CD4-positive, alpha-beta T cell treated with Interleukin-17A for 1 hour (primary cell): ENCODE measurements at places on chromosomes 2 and 18.
A peak's percentile ranks its signal among the peaks of the same experiment; 100 is the strongest.

DNA sequence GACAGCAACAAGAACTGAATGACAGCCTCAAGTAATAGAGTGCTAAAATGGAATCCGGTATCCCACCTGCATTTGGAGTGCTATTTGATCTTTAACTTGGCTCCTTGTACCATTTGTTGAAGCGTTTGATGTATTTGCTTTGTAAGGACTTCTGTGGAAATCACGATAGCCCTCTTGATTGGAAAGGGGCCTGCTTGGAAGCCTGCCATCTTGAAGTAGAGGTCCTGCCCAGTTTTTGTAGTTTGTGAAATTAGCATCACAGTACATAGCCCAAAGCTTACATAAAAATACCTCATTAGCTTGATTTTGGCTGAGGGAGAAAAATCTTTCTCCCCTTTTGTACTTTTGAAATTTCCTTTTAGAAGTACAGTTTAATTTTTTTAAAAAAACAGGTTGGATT is 2.7 kb downstream of the CDCA7 start:
- no peak for DNase-seq

DNA sequence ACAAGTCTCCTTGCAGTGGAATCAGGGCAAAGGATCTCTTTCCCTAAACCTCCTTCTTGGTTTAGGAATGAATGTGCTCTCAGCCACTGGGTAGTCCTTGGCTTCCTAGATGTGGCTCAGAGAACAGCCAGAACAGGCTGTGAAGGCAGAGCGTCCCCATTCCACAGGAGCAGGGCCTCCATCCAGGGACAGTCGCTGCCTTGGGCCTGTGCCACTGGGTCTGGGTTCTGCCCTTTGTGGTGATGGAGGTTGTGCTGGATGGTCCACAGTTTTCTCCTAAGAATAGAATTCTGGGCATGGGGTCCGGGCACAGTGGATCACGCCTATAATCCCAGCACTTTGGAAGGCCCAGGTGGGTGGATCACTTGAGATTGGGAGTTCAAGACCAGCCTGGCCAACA is 516.5 kb upstream of the RAB6C start:
- no peak for DNase-seq

DNA sequence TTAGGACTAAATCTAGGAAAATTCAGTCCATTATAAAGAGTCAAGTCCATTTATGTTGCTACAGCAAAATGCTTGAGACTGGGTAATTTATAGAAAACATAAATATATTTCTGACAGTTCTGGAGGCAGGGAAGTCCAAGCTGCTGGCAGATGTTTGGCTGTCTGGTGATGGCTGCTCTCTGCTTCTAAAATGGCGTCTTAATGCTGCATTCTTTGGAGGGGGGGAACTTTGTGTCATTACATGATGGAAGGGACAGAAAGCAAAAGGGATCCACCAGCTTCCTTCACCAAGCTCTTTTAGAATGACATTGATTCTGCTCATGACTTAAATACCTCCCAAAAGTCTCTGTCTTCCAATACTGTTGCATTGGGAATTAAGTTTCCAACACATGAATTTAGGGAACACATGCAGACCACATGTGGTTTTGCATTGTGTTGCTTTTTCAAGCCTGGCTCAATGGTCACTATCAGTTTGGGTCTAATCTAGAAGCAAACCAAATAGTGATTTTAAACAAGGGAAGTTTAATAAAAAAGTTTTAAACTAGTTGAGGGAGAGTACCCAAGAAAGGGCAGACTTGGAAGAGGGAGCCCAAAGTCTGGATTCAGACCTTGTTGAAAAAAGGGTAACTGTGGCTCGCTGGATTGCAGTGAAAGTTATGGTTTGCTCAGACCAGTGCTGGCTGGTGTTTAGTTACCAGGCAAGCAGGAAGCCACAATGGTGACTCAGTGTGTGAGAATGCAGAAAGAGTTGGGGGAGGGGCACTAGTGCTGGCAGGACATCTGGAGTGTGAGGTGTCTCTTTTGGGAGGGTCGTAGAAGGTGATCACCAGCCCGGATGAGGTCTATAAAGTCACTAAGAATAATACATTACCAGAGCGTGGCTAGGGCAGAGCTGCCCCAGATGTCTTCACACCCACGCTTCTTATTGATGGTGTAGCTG is 30.8 kb downstream of the C18orf54 start:
- no peak for DNase-seq

- DNase-seq = no peak
These were observed 56.6 kb downstream of the RALBP1 start for GRCh38 chr18:9531791-9532410.

GRCh38 chr2:9103663-9104277 is 100.3 kb upstream of the MBOAT2 start:
- no peak for DNase-seq

DNA sequence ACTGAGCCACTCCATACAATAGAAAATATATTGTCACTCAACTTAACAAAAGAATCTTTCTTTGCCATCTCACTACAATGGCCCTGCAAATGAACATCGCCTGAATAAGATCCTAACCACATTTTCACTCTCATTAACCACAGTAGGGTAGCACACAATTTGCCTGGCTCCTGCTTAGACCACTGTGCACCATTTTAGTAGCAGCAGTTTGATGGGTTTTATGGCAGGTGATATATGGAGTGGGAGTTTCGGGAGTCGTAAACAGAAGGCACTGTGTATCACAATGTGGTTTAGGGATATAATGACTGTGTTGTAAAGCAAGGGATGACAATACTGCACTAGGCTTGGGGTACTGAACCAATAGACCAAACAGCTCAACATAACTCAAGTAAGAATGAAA is 617.4 kb downstream of the BCL11A start:
- DNase-seq = no peak

DNA sequence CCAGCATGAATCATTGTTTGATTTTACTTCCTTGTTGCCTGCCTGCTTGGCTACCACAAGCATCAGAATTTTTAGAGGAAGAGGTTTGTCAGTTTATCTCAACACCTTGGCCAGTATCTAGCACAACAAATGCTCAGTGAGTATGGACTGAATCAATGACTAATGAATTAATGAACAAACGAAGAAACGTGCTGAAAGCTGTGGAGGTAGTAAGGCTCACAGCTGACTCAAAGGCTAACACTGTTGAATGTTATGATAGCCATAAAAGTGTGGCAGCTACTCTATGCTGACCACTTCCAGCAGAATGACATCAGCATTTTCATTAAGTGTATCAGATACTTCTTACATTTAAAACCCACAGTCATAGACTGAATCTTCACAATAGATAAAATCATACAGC is 543.4 kb downstream of the IRS1 start:
- no peak for DNase-seq

DNA sequence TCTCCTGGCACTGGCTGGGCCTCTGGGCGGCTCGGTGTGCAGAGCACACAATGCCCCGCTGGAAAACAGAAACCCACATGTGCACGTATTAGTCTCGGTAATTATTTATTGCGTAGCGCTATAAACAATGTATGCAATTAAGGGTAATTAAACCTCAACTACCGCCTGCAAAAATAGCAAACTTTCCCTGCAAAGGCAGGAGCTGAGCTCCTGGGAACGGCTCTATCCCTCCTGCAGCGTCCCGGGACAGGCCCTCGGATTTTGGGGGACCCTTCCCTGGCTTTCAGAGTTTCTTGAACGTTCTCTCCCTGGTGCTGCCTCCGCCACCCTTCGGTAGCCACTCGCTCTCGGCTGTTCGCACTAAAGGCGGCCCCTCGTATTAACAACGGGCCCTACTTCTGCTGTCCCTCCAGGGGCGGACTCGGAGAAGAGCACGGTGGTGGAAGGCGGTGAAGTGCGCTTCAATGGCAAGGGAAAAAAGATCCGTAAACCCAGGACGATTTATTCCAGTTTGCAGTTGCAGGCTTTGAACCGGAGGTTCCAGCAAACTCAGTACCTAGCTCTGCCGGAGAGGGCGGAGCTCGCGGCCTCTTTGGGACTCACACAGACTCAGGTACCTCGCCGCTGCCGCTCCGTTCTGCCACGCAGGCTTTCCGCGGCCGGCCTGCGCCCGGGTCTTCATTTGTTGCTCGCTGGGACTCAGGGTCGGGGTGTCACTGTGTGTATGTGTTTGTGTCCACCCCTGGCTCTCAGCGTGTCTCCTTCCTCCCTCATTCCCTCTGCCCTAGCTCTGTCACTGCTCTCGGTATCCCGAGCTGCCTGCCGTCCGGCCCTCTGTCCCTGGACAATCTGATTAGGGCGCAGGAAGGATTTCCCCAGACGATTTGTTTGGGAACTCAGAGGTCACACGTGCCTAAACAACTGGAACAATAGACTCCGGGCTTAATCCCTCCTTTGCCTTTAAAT is 1.2 kb downstream of the DLX1 start:
- peak; percentile 69 for DNase-seq

DNA sequence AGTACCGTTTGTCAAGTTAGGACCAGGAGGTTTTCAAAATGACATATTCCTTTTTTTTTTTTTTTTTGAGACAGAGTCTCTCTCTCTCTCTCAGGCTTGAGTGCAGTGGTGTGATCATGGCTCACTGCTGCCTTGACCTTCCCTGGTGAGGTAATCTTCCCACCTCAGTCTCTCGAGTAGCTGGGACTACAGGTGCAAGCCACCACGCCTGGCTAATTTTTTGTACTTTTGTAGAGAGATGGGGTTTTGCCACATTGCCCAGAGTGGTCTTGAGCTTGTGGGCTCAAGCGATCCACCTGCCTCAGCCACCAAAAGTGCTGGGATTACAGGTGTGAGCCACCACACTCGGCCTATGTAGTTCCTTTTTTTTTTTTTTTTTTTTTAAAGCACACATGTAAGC is 127.9 kb upstream of the SEC11C start:
- no peak for DNase-seq

DNA sequence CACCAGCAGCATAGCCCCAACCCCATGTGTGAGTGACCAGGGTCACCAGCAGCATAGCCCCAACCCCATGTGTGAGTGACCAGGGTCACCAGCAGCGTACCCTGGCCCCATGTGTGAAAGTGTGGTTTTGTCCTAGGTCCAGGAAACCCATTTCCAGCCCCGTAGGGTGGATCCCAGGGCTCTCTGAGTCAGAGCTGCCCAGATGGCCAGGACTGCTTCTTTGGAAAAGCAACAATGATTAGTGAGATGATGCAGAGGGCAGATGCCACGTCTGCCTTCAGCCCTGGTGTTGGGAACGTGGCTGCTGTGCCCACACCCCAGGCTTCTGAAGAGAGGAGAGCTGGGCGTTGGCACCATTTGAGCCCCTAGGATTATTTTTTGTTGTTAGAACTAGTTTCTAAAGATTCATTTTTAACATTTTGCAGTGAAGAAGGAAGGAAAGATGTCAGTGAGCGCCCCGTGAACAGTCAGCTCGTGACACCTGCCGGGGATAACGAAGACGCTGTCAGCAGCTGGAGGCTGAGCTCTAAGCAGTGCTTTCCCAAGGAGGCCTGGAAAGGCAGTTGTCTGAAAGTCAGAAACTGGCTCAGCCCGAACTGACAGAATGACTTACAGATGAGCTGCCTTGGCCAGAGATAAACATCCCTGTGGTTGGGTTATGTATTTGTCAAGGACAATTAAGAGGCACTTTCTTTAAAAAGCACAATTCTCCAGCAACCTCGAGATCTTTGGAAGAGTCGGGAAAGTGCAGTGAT is 32.1 kb upstream of the KCNG2 start:
- no peak for DNase-seq

- peak; percentile 48 for DNase-seq
These were observed 954 bp downstream of the CCNT2 start for GRCh38 chr2:134919341-134920210.

GRCh38 chr2:29218071-29218470 is 102.9 kb downstream of the CLIP4 start:
- no peak for DNase-seq

- no peak for DNase-seq
These were observed 459 bp upstream of the ATP6V1C2 start for GRCh38 chr2:10720947-10721395.

GRCh38 chr2:98039085-98039756 is 43.5 kb upstream of the TMEM131 start:
- DNase-seq = no peak

DNA sequence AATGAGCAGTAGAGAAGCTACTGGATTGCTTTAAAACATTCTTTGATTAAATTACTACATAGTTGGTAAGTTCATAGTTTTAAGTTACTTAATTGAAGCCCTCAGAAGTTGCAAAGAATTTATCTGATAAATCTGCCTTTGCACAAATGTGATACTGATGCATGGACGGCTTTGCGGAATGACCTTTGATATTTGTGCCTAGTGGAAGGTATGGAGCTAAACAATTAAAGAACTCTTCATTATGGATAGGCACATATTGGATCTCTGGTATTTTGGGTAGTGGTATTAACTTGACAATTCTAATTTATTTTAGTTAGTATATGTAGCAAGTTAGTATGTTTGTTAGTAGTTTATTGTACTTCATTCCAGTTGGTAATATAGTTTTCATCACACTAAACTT is 54.1 kb downstream of the CFAP210 start:
- no peak for DNase-seq

DNA sequence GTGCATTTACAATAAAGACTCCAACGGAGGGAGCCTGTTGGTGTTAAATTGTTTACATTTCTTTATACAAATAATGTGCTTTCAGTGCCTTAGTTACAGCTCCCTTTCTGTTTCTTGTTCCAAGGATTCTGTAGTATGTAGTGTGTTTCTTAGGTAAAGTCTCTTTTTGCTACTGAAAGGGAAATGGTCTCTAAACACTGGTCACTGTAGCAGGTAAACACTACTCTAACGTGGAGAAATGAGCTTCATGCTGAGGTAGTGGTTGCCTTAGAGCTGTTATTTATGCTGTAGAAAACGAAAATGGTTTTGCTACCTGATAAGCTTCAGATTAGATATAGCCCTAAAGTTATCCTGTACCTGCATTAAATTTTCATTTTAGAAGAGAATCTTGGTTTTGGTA is 163.6 kb downstream of the CAPN13 start:
- DNase-seq = no peak

- no peak for DNase-seq
These were observed 56.6 kb downstream of the RPL37A start for GRCh38 chr2:216555274-216555673.

DNA sequence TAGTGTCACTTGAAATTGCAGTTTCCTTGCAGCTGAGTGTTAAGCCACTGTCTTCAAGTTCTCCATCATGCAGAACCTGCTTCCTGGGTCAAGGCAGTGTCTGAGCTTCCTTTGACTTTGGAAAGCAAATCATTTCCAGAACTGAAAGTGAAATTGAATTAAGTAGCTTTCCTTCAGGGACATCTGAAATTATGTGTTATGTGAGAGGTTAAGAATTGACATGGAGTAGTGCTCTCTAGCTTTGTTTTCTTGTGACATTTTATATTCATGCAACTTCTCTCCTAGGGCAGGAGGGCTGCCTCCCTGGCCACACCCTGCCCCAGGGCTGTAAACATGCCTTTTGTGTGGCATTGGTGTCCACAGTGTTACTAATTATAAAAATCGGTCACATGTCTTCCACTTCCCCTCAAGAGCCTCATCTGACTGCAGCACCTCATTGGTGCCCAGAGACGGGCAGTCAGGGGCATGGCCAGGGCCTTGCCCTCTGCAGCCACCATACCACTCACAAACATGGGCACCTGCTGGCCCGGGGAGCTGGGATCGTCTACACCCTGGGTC is 14.4 kb downstream of the RAB12 start:
- peak; percentile 9 for DNase-seq

- DNase-seq = no peak
These were observed 26.2 kb upstream of the TUBB6 start for GRCh38 chr18:12281861-12282260.

- no peak for DNase-seq
These were observed 4.0 kb downstream of the RALB start for GRCh38 chr2:120256651-120257000.
